ENCODE measurements at places on chromosomes 7 and 10.

GRCh38 chr10:59138052-59138451 lies 38.4 kb upstream of the PHYHIPL start:
- DNase-seq = no peak

GRCh38 chr7:38477333-38477732 lies 153.8 kb downstream of the AMPH start:
- DNase-seq = no peak

DNA sequence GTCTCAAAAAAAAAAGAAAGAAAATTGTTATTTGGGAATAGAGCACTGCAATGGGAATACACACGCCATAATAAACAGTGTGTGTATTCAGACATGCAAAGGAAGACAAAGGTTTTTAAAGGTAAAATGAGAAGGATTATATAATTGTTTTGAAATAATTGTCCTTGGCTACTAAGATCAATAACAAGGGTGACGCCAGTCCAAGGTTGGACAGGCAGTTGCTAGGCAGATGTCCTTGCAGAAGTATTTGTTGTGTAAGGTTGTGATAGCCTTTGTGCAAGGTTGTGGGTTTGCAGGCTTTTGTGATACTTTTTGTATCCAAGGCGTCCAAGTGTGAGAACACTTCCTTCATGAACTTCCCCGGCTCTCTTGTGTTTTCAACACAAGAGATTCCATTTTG lies 72.3 kb upstream of the PRLHR start:
- DNase-seq = no peak

GRCh38 chr10:112235920-112236319 lies 47.3 kb upstream of the TECTB start:
- no peak for DNase-seq

DNA sequence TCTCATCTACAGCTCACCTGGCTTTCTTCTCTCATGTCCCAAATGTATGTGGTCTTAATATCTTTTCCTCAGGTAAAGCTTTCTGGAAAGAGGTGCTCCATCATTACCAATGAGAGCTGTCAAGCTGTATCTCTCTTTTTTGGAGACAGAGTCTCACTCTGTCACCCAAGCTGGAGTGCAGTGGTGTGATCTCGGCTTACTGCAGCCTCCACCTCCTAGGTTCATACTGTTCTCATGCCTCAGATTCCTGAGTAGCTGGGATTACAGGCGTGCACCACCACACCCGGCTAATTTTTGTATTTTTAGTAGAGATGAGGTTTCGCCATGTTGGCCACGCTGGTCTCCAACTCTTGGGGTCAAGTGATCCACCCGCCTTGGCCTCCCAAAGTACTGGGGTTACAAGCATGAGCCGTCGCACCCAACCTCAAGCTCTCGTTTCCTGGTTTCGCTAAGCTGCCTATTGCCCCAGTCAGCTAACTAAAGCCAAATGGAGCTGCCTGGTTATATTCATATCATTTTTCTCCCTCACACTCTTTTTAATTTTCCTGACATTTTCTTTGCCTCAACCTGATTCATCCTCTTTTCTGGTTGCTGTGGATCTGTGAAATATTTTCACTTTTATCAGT lies 60.5 kb downstream of the SUFU start:
- DNase-seq = no peak
